NCI-H345 (cell line): ENCODE measurements at places on chromosomes 16 and 17.
A peak's percentile ranks its signal among the peaks of the same experiment; 100 is the strongest.

GRCh38 chr17:65509032-65509431, 52.4 kb downstream of the AXIN2 start:
- DNase-seq = no peak

- DNase-seq = no peak
Observed at GRCh38 chr16:49281843-49282642, 405 bp upstream of the CBLN1 start.

GRCh38 chr16:27414788-27415431, 12.9 kb downstream of the IL21R start:
- no peak for DNase-seq

DNA sequence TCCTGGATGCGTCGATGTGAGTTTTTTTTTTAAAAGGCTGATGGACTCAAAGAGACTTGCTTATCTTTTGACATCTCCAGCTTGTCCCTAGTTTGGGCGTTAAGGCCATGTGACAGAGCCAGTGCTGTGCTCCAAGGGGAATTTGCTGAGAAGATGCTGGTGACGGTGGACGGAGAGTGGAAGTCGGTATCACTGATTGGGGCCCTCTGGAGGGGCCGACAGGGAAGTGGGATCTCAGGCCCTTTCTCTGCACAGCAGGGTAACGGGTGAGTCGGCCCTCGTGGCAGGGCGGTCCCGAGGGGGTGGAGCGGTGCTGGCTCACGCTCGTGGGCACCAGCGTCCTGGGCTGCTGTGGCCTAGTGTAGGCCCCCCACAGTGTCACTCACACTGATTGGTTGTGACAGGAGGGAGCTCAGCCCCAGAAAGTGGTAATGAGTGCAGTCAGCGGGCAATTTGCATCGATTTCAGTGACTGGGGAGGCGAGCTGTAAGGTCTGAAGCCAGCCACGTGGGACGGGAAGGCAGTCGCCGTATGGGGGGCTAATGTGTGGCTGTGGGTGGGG, 91.3 kb downstream of the TBC1D16 start:
- no peak for DNase-seq

DNA sequence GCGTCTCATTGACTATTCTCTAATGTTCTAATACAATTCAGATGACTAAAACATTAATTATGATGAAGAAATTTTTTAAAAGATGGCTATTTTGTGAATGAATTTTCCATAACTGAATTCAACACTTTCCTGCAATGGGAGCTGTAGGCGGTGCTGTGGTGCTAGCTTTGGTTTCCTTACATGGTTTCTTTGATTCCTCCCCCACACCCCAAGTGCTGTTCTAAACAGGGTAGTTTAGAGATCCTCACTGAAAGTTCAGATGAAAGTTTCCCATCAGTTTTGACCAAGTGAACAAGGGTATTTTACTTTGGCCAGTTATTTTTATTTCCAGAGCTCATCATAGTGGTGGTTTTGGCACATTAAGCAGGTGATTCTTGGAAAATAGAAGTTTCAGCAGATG, 26.0 kb upstream of the MRC2 start:
- no peak for DNase-seq

GRCh38 chr16:68264128-68265077, at the start of gene SLC7A6:
SLC7A6 (plus strand) TSS chr16:68264526; CDS start chr16:68274727, 10,201 bp downstream.
- peak; percentile 40 for DNase-seq
